ENCODE measurements at places on chromosomes 4 and X.
A peak's percentile ranks its signal among the peaks of the same experiment; 100 is the strongest.

- no peak overlapping the region for H3K27ac ChIP-seq
- DNase-seq = peak; percentile 13
- H3K4me1 ChIP-seq = no peaks in the 10 kb centered on the region
- H3K36me3 ChIP-seq = no peaks in the 10 kb centered on the region
- no peak overlapping the region for H3K4me3 ChIP-seq
- no peaks in the 10 kb centered on the region for H3K27me3 ChIP-seq
Measured at GRCh38 chrX:11678158-11678557, 12.4 kb upstream of the ARHGAP6 start.

DNA sequence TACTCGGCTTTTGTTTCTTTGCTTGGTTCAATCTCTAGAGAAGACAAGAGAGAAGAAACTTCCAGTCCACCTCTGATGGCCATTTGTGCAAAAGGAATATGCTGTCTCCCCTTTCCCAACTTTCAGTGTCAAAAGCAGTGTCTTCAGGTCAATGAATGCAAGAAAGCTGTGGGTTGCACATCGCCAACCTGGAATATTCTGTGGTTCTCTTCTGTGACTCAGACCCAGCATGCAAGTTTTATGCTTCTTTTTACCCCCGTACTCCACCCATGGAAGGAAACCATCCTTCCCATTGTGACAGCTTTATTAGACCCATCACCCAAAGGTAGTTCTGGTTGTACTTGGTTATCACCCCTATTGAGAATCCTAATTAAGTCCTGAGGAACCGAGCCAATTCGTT is 135.6 kb upstream of the MBNL3 start:
- no peak for DNase-seq
- no peaks in the 10 kb centered on the region for H3K27me3 ChIP-seq
- no peaks in the 10 kb centered on the region for H3K4me1 ChIP-seq
- H3K36me3 ChIP-seq = no peaks in the 10 kb centered on the region
- no peak overlapping the region for H3K4me3 ChIP-seq
- H3K27ac ChIP-seq = no peak overlapping the region

DNA sequence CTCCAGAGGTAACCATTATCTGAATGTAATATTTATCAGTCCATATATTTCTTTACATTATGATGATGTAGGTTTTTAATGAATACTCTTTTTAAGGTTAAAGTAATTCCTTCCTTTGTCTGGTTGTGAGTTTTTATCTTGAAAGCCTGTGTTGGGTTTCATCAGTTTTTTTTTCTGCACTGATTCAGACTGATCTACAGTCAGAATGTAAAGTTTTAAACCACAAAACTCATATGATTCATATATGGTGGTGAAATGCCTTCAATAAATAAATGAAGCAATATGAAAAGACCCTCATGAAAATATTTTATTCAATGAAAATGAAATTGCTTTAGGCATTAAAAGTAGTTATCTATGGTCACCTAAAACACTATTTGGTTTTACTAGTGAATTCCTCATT is 47.1 kb downstream of the SORBS2 start:
- peaks cover 5% of the 10 kb centered on the region for H3K27me3 ChIP-seq
- no peak overlapping the region for H3K27ac ChIP-seq
- H3K36me3 ChIP-seq = no peaks in the 10 kb centered on the region
- peaks cover 4% of the 10 kb centered on the region for H3K4me1 ChIP-seq
- H3K4me3 ChIP-seq = no peak overlapping the region

- H3K27ac ChIP-seq = no peak overlapping the region
- no peak overlapping the region for H3K4me3 ChIP-seq
- no peak for DNase-seq
- no peaks in the 10 kb centered on the region for H3K36me3 ChIP-seq
Measured at GRCh38 chr4:92362028-92362427, 58.3 kb downstream of the GRID2 start.

DNA sequence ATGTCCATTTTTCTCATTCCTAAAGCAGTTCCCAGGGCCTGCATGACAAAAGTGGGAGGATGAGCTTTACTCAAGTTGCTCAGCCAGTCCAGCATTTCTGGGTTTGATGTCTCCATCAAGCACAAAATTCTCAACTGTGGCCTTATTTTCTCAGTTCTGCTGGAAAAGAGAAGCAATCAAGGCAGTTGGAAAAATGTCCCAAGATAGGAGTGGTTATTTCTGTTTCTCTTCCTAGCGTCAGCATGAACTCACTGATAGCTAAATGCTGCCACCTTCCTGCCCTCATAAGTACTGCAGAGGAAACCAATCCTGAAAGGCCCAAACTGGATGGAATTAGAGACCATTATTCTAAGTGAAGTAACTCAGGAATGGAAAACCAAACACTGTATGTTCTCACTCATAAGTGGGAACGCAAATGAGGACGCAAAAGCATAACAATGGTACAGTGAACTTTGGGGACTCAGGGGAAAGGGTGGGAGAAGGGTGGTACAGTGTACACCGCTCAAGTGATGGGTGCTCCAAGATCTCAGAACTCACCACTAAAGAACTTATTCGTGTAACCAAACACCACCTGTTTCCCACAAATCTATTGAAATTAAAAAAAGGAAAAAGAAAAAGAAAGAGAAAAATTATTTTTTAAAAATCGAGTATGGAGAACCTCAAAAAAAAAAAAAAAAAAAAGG is 29.6 kb downstream of the ADH7 start:
- H3K27ac ChIP-seq = no peak overlapping the region
- DNase-seq = peak; percentile 78
- peaks cover 5% of the 10 kb centered on the region for H3K27me3 ChIP-seq
- no peak overlapping the region for H3K4me3 ChIP-seq

DNA sequence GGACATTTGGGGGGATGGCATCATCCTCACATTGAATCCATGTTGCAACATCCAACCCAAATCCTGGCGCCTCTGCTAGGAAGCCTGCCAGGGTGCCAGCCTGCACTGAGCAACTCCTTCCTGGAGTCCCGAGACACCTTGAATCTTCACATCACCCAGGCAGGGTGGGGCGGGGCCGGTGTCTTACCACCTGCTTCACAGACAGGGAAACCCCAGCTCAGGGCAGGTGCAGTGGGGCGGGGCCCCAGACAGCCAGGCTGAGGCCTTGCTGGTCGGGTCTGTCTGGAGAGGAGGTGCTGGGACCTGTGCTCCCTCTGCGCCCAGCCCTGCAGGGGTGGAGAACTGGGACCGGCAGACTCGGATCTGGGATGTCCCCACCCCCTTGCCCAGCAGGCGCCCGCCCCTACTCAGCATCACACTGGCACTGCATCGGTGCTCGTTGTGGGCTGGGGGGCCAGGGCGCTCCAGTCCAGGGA is 31.5 kb upstream of the HTRA3 start:
- H3K4me3 ChIP-seq = no peak overlapping the region
- H3K36me3 ChIP-seq = no peaks in the 10 kb centered on the region
- peaks cover 2% of the 10 kb centered on the region for H3K27me3 ChIP-seq
- H3K27ac ChIP-seq = no peak overlapping the region

- no peak for DNase-seq
- no peak overlapping the region for H3K27ac ChIP-seq
- peaks cover 2% of the 10 kb centered on the region for H3K27me3 ChIP-seq
- no peak overlapping the region for H3K4me3 ChIP-seq
- no peaks in the 10 kb centered on the region for H3K36me3 ChIP-seq
- no peaks in the 10 kb centered on the region for H3K4me1 ChIP-seq
Measured at GRCh38 chr4:158630893-158631292, 40.8 kb downstream of the C4orf46 start.

GRCh38 chrX:69195192-69195591 is 29.9 kb upstream of the PJA1 start:
- H3K4me3 ChIP-seq = no peak overlapping the region
- DNase-seq = no peak
- H3K36me3 ChIP-seq = no peaks in the 10 kb centered on the region
- H3K27ac ChIP-seq = no peak overlapping the region

DNA sequence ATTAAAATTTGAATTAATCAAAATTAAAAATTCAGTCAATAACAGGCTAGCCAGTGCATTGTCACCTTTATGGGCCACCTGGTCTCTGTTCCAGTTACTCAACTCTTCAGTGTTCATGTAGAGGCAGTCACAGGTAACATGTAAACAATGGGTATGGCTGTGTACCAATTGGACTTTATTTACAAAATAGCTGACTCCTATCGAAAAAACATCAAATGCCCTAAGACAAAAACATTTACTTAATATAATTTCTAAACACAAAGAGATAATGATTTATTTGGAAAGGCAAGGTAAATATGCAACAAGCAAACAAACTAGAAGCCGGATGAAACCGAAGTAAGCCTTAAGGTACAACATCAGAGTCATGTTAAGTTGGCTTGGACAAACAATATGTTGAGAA is 8.8 kb downstream of the TMEM150C start:
- DNase-seq = no peak
- no peaks in the 10 kb centered on the region for H3K4me1 ChIP-seq
- H3K36me3 ChIP-seq = no peaks in the 10 kb centered on the region
- no peak overlapping the region for H3K27ac ChIP-seq
- no peak overlapping the region for H3K4me3 ChIP-seq

- no peak for DNase-seq
- H3K36me3 ChIP-seq = no peaks in the 10 kb centered on the region
- H3K27ac ChIP-seq = no peak overlapping the region
- H3K4me1 ChIP-seq = no peaks in the 10 kb centered on the region
- no peak overlapping the region for H3K4me3 ChIP-seq
- peaks cover 2% of the 10 kb centered on the region for H3K27me3 ChIP-seq
Measured at GRCh38 chr4:158856852-158857251, 88.0 kb downstream of the FNIP2 start.

- peak overlapping the region; percentile 96 for H3K27ac ChIP-seq
- no peaks in the 10 kb centered on the region for H3K36me3 ChIP-seq
- peaks cover 61% of the 10 kb centered on the region for H3K4me1 ChIP-seq
- peaks cover 4% of the 10 kb centered on the region for H3K27me3 ChIP-seq
- peak overlapping the region; percentile 63 for H3K4me3 ChIP-seq
Measured at GRCh38 chr4:142419712-142420111, 426.4 kb downstream of the INPP4B start.

DNA sequence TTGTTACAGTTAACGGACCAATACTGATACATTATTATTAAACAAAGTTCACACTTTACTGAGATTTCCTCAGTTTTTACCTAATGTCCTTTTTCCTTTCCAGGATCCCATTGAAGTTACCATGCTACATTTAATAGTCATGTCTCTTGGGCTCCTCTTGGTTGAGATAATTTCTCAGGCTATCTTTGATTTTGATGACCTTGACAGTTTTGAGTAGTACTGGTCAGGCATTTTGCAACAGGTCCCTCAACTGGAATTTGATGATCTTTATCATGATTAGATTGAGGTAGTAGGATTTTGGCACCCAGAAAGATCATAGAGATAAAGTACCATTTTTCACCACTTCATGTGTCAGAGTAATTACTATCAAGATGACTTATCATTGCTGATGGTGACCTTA is 53.8 kb downstream of the NDNF start:
- no peaks in the 10 kb centered on the region for H3K27me3 ChIP-seq
- no peak for DNase-seq
- H3K36me3 ChIP-seq = no peaks in the 10 kb centered on the region
- H3K4me3 ChIP-seq = no peak overlapping the region
- no peaks in the 10 kb centered on the region for H3K4me1 ChIP-seq

DNA sequence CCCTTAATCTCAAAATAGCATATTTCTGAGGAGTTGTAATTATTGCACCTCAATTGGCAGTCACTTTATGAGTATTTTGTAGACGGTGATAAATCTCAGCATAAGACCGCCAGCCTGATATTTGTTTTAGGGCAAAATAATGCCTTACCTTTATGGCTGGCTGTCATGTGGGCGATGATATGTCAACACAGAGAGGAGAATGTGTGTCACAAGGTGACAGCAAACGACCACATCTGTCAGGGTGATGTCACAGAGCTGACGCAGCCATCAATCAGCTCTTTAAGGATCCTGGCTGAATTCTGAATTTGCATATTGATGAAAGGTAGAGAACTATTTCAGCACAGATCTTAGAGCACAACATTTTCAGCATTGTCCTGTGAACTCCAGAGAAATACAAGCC is 209.7 kb downstream of the CEP135 start:
- peaks cover 19% of the 10 kb centered on the region for H3K4me1 ChIP-seq
- DNase-seq = peak; percentile 62

GRCh38 chr4:166165829-166166420 is 292.9 kb downstream of the TLL1 start:
- no peaks in the 10 kb centered on the region for H3K27me3 ChIP-seq
- H3K4me1 ChIP-seq = no peaks in the 10 kb centered on the region
- H3K27ac ChIP-seq = no peak overlapping the region
- DNase-seq = no peak
- H3K36me3 ChIP-seq = no peaks in the 10 kb centered on the region

DNA sequence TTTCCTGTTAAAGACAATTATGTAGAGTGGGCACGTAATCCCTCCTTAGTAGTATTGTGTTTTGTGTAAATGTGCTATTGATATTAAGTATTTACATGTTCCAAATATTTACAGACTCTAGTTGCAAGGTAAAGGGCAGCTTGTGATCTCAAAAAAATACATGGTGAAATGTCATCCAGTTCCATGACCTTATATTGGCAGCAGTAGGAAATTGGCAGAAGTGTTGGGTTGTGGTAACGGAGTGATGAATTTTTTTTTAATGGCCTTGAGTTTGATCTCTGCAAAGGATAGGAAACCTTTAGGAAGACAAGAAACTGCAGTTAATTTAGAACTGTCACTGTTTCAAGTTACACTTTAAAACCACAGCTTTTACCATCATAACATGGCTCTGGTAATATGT is 74.3 kb downstream of the NPNT start:
- H3K4me1 ChIP-seq = peaks cover 6% of the 10 kb centered on the region
- no peak for DNase-seq
- H3K27ac ChIP-seq = no peak overlapping the region
- no peak overlapping the region for H3K4me3 ChIP-seq

GRCh38 chr4:123488916-123489315 is 92.3 kb downstream of the SPRY1 start:
- no peak for DNase-seq
- no peak overlapping the region for H3K27ac ChIP-seq
- peaks cover 5% of the 10 kb centered on the region for H3K27me3 ChIP-seq
- H3K36me3 ChIP-seq = no peaks in the 10 kb centered on the region

DNA sequence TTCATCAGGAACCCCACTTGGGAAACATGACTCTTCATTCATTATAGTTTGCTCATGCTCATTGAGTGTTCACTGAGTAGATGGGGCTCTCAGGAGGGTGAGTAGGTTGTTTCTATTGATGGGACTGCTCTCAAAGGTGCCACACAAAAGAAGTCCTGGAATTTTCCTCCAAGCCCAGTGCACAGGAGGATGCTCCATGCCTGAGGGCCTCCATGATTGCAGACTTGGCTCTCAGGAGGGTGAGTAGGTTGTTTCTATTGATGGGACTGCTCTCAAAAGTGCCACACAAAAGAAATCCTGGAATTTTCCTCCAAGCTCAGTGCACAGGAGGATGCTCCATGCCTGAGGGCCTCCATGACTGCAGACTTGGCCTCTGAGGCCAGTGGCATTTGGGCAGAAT is 108.5 kb downstream of the ZNF674 start:
- DNase-seq = no peak
- no peak overlapping the region for H3K4me3 ChIP-seq
- no peaks in the 10 kb centered on the region for H3K4me1 ChIP-seq
- no peak overlapping the region for H3K27ac ChIP-seq
- no peaks in the 10 kb centered on the region for H3K27me3 ChIP-seq
- H3K36me3 ChIP-seq = no peaks in the 10 kb centered on the region

Data from glutamatergic neuron (in vitro differentiated cells).